CD4-positive, alpha-beta T cell treated with Interleukin-12 subunit alpha and Interleukin-12 subunit beta, for 1 hour (primary cell): ENCODE measurements at places on chromosomes 16 and 17.
A peak's percentile ranks its signal among the peaks of the same experiment; 100 is the strongest.

DNA sequence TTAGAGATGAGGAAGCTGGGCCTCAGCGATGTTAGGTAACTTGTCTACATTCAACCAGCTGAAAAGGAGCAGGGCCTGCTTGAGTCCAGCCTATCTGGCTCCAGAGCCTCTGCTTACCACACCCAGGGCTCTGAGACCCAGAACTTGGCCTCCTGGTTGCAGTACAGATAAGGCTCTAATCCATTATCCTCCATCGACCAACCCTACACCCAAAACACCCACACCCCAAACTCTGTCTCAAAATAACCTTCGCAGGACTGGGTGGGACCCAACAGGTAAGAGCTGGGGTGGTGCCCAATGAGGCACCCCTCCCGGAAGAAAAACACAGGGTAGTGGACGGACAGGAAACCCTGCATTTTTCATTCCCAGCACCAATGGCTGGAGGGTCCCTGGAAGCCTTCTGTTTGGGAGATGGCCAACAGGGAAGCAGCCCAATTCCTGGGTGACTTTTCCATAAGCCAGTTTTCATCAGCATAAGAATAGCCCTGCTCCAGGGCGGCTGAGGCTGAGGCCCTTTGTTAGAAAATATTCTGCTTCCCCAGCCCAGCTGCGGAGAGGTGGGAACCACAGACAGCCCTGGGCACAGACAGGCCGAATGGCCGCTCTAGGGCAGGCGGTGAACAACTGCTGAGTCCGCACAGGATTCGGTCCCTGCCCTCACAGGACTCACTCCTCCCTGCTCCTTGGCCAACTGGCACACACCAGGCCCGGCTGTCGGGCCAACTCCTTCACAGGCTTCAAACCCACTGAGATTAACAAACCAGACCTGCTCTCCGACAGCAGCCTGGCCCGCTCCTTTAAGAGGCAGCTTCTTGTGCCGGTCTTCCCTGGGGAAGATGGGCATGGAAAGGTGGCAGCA is 9.8 kb downstream of the SMIM5 start:
- DNase-seq, result no peak

DNA sequence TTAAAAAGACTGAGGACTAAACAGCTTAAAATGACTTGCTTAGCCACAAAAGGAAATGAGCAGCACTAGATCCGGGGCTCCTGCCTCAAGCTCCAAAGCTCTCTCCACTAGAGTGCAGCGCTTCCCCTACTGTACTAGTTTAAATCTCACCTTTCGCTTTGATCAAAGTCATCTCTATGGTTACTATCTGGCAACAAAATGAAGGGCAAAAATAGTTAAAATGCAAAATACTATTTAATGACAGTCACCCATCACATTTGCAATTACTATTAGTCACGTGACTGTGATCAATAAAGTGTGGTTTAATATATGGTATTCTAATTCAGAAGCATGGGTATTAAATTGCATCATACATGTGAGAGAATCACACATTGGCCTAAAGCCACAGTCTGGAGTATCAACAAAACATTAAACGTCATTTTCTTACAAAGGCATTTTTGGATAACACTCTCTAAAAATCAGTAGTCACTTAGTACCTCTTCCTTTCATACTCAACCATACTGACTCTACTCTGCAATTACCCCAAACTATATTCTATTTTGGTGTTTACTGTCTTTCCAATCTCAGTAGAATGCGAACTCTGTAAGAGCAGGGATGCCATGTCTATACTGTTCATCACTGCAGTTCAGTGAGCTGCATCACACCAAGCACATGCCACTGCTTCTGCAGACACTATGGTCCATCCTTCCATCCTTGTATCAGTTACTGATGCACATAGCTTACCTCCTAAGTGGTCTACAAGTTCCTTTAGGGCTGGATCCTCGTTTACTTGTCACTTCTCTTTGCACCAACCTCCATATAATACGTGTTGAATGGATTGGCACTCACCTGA is 6.2 kb downstream of the PSMD12 start:
- peak; percentile 74 for DNase-seq

DNA sequence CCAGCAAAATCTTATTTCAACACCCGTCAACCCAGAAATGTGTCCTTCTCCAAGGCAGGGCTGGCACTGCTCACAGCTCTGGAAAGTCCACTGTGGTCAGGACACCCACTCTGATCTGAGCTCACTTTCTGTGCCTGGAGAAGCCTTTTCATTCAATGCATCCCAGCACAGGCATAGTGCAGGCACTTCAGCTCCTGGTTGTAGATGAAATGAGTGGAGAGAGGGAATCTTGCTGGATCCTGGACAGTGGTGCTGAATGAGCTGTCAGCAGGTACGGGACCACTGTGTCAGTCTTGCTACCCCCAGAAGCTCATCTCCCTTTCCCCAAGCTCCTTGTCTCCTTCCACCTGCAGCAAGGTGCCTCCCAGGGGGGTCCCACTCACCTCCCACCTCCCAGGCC is 86.1 kb upstream of the SALL1 start:
- DNase-seq, result no peak

GRCh38 chr16:85717393-85718152 is 28.8 kb upstream of the GINS2 start:
- peak; percentile 66 for DNase-seq

DNA sequence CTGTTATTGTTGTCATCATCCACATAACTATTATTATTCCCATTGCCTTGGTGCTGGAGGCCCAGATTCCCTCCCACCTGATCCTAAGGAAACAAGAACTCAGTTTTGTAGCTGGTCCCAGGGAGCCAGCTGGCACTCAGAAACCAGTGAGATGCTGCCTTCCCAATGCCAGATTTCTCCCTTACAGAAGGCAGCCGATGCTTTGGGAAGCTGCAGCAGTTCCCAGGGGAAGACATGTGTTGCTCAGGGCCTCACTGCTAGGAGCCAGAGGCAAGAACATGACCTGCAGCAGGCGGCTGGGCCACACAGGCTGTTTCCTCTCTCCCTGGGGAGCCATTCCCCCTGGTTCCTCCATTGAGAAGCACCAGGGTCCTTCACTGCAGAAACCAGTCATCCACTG is 59.9 kb upstream of the GRIN2A start:
- DNase-seq, result no peak

DNA sequence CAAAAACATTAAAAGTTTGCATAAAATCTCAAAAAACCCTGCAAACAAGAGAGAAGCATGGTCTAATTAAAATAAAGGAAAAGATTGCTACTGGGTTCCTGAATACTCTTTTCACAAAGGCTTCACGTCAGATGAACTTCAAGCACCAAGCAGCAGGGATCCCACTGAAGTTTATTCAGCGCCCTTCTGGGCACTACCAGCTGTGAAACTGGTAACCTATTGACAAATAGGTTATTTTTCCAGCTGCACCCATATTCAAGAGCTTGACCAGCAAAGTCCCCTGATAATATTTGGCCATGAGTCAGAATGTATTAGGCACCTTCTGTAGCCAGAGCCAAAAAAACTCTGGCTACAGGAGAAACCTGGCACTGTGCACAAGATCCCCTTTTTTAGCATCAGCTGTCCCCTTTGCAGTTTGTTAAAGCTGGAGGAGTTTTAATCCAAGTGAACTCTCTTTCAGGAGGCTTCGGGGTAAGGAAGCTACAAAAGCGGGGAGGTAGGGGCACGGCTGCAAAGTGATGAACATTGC is 60.3 kb downstream of the GRIN2A start:
- DNase-seq, result no peak
